Naive thymus-derived CD8-positive, alpha-beta T cell (primary cell): ENCODE measurements at places on chromosomes 16 and 17. TPM values are rescaled to one million over a fixed set of nuclear protein-coding genes. Genes with fewer than 3 reads are reported as not detected.

GRCh38 chr16:79985606-79986005 lies 385.1 kb upstream of the MAF start:
- DNase-seq, result no peak

- no peak for DNase-seq
These were observed 205.3 kb upstream of the TNRC6C start for GRCh38 chr17:77753246-77753645.

- no peak for DNase-seq
These were observed 139.6 kb downstream of the XYLT1 start for GRCh38 chr16:17331071-17331607.

- DNase-seq, result no peak
These were observed 4.1 kb upstream of the GPRC5C start for GRCh38 chr17:74427763-74428153.

DNA sequence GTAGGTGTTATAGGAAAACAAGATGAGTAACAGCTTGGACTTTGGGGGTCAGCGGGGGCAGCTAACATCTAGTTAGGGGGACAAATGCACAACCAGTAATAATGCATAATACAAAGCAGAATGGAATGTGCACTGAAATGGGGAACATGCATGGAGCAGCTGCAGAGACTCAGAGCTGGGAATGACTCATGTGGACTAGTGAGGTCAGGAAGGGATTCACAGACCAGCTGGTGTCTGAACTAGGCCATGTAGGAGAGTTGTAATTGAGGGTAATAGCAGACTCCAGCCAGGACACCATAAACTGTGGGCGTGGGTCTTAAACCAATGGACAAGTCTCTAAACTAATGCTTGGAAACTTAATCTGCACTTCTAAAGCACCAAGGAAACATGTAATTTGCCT lies 176.8 kb upstream of the ASIC2 start:
- DNase-seq, result no peak

The CD300E gene
- not detected for polyA plus RNA-seq
